Activated gamma-delta T cell treated with anti-CD3 and anti-CD28 coated beads, Interleukin-2, amount 50 U/mL, for 16 hours (primary cell): ENCODE measurements at places on chromosomes 3 and 15.

DNA sequence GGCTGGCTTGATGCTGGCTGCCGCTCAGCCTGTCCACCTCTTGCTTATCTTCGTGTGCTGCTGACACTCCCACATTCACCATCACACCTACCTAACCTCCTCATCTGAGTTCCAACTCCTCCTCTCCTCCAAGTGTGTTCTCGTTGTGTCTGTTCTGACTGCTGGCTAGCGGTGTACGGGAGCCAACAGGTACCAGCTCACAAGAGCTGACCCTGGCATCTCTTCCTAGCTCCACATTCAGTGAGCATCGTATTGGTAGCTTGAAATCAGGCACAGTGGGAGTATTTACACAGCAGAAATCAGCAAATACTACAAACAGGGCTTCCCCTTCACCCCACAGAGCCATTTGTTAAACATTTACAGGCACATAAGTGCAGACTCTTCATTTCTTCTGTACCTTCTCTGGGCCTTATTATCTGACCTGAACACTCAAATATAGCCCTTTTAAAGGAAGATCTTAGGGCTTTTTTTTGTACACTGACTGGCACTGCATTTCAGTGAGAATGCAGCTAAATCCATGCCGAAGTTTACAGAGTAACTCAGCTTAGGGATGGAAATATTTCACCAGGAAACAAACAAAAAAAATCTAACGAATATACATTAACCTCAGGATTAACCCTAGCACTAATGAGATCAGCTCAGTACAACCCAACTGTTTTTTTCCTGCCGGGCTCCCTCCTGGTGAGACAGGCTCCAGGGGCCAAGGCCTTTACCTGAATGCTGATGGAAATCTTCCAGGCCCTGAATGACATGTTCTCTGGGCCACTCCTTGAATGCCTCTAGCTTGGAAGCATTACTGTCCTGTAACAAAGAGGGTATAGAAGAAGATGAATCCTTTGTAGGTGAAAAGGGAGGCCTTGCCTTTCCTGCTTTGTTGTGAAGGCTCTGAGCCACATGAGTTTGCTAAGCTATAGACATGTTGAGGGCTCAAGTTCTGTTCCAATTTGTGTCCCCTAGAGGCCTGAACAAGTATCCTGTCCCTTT lies 150.5 kb upstream of the LPP start:
- DNase-seq: no peak

DNA sequence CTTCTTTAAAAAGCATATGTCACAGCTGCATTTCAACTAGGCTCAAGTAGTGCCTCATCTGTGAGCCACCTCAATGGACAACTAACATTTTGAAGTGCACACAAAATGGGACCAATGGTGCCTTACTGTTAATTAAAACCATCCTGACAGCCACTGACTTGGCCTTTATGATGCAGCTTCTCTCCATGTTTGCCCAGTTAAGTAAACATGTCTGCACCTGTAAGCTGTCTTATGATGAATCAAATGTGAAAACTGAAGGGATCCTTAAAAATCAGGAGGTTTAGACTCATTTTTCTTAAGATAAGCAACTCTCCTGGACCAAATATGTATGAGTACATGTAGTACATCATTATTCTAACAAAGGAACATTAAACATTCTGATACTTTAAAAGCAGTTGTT lies 861.6 kb downstream of the ROBO1 start:
- no peak for DNase-seq

GRCh38 chr3:87674397-87675161 lies 384.2 kb downstream of the CGGBP1 start:
- no peak for DNase-seq

DNA sequence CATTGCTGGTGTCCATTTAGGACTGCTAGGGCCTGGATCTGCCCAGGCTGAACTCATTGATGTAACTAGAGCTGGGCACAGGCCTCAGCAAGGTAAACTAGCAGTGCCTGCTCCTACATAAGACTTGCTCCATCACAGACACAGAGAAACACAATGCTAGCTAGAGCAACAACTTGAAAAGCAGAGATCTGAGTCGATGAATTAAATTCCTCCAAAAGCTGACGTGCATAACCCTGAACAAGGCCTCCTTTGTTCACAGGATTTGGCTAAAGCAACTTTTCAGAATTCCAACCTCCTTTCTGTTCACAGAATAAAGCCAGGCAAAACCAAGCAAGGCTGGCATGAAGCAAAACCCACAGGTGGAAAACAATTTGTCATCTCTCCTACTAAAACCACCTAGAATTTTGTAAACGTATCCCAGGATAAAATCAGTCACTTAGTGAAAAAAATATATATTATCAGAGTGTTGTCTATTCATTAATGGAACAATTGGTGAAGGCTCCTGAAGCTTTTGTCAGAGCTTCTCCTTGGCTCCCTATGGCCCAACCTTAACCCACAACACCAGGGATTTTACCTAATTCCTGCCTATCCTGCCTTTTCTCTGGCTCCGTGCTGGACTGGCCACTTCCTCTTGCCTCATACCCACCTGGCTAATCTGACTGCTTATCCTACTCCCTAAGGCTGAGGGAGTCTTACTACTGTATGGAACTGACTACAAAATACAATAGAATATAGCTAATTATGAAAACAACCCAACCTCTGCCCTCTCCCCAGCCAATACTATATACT lies 39.9 kb downstream of the PLCH1 start:
- no peak for DNase-seq

DNA sequence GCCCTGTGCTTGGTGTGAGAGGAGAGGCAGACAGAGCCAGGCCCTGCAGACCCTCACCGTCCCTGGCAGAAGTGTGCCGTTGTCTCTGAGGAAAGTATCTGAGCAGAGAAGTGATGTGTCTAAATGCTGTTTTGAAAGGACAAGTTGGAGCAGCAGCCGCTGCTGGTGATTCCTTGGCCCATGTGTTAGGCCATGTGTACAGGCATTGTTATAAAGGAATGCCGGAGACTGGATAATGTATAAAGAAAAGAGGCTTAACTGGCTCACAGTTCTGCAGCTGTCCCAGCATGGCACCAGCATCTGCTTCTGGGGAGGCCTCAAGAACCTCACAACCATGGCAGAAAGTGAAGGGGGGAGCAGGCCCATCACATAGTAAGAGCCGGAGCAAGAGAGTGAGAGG lies 334.6 kb upstream of the ATP10A start:
- no peak for DNase-seq

DNA sequence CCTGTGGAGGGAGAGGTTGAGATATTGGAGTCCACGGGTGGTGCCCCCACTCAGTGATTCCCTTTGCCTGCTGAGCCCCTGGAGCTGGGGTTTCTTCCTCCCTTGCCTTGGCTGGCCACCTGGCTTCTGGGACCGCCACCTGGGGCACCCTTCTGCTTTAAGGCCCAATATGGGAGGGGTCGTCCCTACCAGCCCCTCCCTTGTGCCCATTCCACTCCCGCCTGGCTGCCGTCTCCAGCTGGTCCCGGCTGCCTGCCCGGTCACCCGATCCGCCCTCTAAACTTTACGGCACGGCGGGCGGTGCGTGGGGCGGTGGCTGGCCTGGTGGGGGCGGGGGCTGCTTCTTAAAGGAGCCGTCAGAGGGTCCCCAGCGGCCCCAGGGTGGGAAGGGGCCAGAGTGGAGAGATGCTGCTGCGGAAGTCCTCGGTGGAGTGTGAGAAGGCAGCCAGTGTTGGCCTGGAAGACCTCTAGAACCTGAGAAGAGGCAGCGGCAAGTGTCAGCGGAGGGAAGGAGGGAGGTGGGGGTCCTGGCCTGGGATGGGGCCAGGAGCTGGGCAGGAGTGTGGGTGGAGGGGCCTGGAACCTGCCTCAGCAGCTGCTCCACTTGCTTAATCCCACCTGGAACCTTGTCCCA lies 1.6 kb upstream of the SEMA3B start:
- DNase-seq: no peak

- no peak for DNase-seq
Observed at GRCh38 chr3:95343228-95343627, 1280.4 kb downstream of the NSUN3 start.

GRCh38 chr3:47588587-47588986 lies 9.9 kb upstream of the CSPG5 start:
- no peak for DNase-seq

- DNase-seq: no peak
Observed at GRCh38 chr3:15977090-15977489, 179.3 kb upstream of the ANKRD28 start.

DNA sequence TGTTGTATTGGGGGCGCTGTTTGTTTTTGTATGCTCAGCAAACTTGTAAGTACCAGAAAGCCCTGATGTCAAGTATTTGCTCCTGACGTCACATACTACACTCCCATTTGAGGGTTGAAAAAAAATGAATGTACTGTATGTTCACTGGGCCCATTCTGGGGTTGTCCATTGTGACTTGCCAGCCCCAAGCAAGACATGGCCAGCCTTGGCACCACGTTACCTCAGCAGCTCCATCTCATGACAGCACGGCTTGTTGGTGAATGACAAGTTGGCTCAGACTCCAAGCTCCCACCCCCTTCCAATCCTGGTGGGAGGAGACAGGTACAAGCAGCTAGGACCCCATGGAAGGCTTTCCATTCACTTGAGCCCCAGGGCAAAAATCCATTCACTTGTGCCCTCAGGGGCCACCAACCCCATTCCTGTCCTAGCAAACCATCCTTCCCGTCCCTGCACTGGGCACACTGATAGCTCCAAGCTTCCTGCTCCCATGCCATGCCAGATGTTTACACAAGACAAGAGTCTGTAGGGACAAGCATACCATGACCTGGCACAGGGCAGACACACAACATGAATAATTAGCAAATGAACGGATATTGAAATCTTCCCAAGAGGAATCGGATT lies 1.6 kb downstream of the PHGR1 start:
- DNase-seq: no peak

- no peak for DNase-seq
Observed at GRCh38 chr15:98134905-98135304, 174.4 kb downstream of the ARRDC4 start.
